ENCODE measurements at places on chromosomes 6 and 20. TPM values are rescaled to one million over a fixed set of nuclear protein-coding genes. Genes with fewer than 3 reads are reported as not detected.

GRCh38 chr6:72760114-72760793, 138.4 kb downstream of the KCNQ5 start:
- DNase-seq, result no peak

The PHIP gene
- 16.3 TPM for total RNA-seq

DNA sequence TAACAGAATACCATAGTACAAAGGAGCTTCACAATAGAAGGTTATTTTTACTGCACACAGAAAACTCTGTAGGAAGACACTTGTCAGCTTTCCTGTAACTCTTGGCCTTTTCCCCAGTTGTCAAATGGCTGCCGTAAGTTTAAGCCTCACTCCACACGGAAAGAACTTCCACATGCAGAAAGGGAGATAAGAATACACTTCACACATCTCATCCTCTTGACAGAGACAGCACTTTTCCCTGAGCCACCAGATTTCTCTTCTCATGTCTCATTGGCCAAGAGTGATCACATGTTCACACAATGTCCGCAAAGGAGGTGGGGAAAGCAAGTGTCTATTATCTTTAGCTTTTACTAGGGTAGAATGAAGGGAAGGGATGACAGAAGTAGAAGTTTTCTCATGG, 540.7 kb downstream of the HAO1 start:
- no peak for DNase-seq

- DNase-seq, result no peak
These were observed 142.4 kb downstream of the GMDS start for GRCh38 chr6:2102966-2103365.

DNA sequence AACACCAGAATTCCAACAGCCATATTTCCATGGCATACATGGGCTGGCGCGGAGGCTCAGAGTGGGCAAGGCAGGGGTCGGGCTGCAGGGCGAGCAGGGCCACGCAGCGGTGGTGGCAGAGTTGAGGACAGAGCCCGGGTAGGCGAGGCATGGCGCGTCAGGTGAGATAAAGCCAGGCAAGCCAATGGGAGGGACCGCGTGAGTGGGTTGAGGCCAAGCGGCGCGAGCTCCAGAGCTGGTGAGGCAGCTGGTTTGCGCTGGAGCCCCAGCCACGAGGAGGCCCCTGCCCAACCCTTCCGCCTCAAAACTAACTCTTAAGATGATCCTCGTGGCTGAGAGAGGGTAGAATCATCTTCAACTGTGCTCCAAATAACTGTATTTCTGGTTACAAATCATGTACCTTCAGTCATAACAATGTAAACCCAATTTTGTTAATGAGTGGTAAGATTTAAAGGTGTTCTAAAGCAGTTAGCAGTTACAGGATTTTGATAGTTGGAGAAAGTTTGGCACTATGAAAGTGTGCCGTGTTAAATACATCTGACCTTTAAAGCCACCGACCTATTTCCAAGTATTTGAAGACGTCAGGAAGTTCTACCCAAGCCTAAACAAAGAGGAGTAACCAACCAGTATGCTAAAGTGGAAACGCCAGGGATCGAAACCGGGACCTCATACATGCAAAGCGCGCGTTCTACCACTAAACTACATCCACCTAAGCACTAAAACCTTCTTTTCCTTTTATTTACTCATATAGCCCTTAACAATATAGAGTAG, 107.9 kb downstream of the GPX5 start:
- no peak for DNase-seq

The PACRG gene
- total RNA-seq, result 10.4 TPM

Data from heart right ventricle (tissue), 16 donors.